ENCODE measurements at places on chromosomes 6 and 20.
A peak's percentile ranks its signal among the peaks of the same experiment; 100 is the strongest.

DNA sequence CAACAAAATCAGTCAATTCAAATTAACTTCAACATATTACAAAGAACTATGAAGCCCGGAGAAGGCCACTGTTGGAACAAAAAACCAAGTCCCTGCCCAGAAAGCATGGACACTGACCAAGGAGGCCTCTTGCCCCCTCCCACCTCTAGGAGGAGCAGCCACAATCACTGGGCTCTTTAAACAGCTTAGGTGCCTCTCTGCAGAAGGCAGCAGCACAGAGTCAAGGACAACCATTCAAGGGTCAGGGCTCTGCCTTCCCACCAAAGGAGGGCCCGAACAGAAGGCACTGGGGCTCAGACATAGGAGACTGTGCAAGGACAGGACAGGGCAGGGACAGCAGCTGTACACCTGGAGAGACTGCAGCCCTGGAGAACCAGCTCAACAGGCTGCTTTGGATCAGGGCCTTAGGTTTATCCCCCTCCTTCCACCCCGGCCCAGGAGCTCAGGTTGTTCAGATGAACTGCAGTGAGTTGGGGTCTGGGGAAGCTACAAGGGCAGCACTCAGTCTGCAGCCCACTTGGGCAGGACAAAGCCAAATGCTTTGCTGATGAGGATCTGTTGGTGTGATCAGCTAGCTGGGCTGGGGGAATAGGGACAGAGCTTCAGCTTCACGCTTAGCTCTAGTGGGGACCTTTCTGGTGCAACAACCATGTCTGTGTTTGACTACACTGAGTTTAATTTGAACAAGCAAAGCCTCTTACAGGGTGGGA is 17.8 kb downstream of the TOMM34 start:
- DNase-seq, result no peak

- DNase-seq, result no peak
Measured at GRCh38 chr6:161740486-161740885, 466.6 kb upstream of the AGPAT4 start.

- no peak for DNase-seq
Measured at GRCh38 chr20:2299301-2299700, 3.5 kb downstream of the TGM3 start.

- no peak for DNase-seq
Measured at GRCh38 chr6:157713451-157714152, 109.4 kb upstream of the SNX9 start.

DNA sequence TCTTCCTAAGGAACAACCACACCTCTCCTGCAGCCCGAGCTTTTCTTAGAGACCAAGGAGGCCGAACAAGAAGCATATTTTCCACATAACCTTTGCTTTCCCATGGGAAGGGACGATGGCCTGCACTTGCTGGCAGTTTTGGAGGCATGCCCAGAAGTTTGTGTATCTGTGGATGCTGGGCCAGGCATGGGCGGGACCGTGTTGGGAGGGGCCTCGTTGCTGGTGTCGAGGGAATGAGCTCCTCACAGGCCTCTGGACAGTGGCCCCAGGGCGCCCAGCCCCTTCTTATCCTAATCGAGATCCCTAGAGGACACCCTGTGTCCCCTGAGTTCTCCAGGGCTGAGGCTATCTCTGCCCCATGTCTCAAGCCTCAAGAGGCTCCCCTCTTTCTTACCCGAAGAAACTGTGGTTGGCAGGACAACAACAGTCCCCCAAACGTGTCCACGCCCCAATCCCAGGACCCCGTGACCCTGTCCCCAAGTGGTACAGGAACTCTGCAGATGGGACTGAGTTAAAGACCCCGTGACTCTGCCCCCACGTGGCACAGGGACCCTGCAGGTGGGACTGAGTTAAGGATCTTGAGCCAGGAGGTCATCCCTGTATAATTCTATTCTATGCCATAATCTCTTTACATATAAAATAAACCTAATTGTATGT is 99.5 kb upstream of the BHLHE23 start:
- DNase-seq, result peak; percentile 4

DNA sequence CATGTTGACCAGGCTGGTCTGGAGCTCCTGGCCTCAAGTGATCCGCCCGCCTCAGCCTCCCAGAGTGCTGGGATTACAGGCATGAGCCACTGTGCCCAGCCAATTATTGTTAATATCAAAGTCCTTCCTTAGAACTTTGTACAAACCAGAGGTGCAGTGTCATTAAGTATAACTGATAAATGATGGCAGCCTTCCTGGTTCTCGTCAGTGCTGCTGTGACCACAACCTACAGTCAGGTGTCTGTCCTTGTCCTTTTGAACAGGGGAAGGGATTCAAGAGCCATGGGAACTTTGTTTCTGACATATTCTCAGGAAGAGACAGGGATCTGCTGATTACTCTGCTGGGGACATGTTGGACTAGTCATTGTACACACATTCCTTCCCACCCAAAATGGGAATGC is 103.2 kb upstream of the TIAM2 start:
- DNase-seq, result no peak

DNA sequence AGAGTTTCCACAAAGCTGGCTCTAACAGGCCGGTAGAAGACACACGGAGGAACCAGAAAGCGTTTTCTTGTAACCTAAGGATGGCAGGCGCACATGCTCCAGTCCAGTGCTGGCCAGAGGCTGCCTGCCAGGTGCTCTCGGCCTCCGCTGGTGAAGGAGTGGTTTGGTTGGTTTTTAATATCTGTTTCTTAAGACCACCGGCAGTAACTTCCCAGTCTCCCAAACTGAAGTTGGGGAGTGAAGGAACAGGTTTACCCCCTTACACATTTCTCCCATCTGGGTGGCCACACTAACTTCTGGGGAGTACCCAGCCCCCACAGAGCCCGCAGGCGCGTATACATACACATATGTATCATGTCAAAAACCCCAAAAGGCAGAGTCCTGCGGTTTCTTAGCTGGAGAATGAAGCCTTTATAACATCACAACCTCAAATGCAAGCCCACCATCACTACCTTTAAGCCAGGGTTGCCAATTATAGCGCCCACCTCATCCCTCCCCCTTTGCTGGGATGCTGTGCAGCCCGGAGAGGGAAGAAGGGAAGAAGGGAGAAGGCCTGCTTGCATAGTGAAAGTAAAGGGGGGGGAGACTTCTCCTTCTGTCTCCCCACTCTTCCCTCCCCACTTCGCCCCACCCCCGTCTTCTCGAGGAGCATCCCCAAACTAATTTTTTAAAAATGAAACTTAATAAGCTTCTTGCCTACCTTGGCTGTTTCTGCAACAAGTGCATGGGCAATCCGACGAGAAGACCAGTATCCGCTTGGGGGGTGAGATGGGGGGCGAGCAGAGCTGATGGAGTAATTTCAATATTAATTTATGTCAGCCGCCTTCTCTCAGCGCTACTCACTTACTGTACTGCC is 1.0 kb downstream of the TRERF1 start:
- DNase-seq, result no peak

- DNase-seq, result no peak
Measured at GRCh38 chr20:33568868-33569801, 79.2 kb downstream of the CBFA2T2 start.

- DNase-seq, result no peak
Measured at GRCh38 chr6:45666846-45667245, 289.1 kb upstream of the SUPT3H start.

DNA sequence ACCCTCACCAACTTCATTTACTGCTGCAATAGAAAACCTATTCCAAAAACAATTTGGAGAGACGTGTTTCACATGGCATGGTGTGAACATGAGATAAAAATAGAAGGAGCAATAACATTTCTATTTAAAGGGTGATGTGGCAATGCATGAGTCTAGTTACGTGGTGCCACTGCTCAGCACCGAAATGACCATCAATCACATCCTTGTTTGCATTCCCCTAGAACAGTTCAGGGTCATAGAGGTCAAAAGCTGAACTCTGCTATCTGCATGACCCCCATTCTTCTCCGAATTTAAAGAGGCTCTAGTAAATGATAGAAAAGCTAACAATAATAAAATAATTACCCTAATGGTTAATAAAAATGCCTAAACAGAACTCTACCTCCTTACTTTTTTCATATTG is 29.5 kb downstream of the ROS1 start:
- no peak for DNase-seq

- DNase-seq, result no peak
Measured at GRCh38 chr6:71665931-71666330, 220.4 kb upstream of the RIMS1 start.

DNA sequence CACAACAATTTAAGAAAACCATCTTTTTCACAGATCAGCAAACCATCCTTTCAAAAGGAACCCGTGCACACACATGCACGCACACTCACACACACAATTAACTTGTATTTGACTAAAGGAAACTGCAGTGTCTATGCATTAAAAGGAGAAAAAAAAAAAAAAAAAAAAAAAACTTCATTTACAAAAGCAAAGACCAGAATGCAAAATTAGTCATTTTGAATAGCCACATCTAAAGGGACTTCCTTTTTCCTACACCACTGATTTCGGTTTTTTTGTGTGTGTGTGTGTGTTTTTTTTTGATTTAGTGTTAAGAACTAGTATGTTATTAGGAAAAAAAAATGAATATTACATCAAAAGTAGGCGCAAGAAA is 6.3 kb downstream of the ZMYND8 start:
- no peak for DNase-seq

- no peak for DNase-seq
Measured at GRCh38 chr6:4420160-4420865, 284.9 kb upstream of the ECI2 start.

- DNase-seq, result no peak
Measured at GRCh38 chr6:39508515-39508914, 186.0 kb upstream of the KCNK16 start.

DNA sequence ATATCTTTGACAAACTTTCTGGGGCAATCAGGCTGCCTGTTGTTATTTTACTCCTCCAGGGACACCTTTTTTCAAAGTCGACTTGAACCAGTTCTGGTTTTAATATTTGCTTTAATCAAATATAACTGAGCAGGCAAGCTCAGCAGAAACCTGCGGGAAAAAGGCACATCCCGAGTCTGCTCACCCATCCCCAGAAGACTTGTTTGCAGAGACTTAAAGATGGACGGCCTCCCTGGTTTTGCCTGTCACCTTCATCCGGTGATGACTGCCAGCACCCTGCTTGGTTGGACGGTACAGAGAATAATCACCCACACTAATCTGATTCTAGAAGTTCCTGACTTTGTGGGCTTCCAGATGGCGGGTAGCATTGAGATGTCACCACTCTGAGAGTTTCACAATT is 36.8 kb downstream of the PPP1R3G start:
- no peak for DNase-seq

GRCh38 chr20:58077282-58077681 is 151.2 kb downstream of the ANKRD60 start:
- no peak for DNase-seq

DNA sequence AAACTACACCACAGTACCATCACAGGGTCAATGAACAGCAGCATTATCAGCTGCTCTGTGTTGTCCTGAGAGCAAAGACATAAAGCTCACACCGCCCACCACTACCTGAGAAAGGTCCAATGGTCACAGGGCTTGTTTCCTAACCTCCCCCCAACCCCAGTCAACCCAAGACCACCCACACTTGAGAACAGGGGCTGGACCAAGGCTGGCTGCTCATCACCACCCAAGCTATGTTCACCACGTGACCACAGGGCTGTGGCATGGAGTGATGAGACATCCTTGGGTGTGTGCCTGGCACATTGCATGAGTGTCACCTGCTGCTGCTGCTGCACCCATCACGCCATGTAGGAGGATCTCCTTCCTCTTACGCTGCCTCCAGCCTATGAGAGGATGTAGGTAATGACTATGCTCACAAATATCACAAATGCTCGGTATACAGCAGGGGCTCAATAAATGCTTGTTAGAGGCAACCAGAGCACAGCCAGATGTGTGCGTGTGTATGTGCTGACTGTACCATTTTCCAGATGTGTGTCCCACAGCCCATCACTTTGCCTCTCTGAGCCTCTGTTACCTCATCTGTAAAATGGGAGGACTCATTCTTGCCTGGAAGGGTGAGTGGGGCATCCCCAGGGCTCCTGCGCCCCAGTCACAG is 23.3 kb upstream of the SIRPA start:
- DNase-seq, result no peak

DNA sequence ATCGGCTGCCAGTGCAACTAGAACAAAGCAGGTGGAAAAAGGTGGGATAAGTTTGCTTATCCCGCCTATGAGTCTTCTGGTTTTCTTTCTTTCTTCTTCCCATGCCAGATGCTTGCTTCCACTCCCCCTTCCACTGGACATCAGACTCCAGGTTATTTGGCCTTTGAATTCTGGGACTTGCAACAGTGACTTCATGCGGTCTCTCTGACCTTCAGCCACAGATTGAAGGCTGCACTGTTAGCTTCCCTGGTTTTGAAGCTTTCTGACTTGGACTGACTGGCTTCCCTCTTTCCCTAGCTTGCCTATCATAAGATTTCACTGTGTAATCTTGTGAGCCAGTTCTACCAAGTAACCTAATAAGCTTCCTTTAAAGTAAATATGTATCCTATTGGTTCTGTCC is 878.4 kb upstream of the GJE1 start:
- no peak for DNase-seq

DNA sequence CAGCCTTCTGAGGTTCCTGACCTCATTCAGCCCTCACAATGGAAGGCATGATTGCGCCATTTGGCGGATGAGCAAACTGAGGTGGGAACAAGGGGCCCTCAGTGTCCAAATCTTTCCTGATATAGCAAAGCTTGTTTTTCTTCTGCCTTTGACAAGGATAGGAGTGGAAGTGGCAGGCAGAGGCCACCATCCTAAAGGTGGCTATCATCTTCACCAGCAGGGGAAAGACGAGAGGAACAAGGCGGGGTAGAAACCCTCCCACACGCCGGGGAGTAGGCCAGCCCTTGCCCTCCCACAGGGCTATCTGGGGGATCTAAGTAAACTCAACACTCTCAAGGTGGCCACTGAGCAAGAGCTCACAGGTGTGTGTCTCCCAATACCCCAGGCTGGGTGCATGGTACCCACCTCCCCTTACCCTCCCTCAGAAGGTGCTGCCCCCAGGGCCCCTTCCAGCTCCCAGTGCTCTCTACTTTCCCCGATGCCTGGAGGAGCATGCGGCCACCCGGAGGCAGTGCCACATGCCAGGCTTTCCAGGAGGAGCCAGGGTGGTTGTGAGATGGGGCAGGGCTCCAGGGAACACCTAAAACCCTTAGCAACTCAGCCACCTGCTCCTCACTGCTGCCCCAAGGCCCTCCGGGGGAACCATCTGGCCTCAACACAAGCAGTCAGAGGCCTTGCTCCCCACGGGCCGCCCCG is 11.2 kb downstream of the SPDEF start:
- peak; percentile 32 for DNase-seq

- peak; percentile 88 for DNase-seq
Measured at GRCh38 chr20:1934156-1934555, 38.9 kb downstream of the SIRPA start.

- DNase-seq, result no peak
Measured at GRCh38 chr6:154238831-154239230, 117.8 kb downstream of the IPCEF1 start.

GRCh38 chr6:99233219-99233618 is 116.3 kb downstream of the FAXC start:
- DNase-seq, result no peak

DNA sequence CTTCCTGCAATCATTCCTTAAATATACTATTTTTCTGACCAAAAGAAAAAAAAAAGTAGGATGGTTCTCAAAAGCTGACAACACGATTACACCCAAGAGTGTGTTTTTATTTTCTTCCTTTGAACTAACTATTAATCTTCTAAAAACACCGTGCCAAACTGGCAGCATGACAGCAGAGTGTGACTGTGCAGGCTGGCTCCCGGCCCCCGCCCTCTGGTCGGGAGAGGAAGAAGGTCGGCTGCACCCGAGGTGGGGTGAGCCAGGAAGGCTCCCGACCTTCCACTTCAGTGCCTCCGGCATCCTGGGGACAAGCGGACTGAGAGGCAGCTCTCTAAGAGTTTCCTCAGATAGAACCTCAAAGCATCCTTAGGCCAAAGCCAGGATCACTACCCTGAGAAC is 29.2 kb downstream of the SLC22A23 start:
- no peak for DNase-seq

GRCh38 chr6:27608916-27609883 is 136.3 kb upstream of the ZNF184 start:
- DNase-seq, result no peak
